ENCODE measurements at places on chromosomes 1 and 21. TPM values are rescaled to one million over a fixed set of nuclear protein-coding genes. Genes with fewer than 3 reads are reported as not detected.

The SLC22A15 gene
- 1.8 TPM for total RNA-seq

The GPX7 gene
- total RNA-seq: not detected

The SH3BP5L gene
- total RNA-seq: 24.6 TPM

DNA sequence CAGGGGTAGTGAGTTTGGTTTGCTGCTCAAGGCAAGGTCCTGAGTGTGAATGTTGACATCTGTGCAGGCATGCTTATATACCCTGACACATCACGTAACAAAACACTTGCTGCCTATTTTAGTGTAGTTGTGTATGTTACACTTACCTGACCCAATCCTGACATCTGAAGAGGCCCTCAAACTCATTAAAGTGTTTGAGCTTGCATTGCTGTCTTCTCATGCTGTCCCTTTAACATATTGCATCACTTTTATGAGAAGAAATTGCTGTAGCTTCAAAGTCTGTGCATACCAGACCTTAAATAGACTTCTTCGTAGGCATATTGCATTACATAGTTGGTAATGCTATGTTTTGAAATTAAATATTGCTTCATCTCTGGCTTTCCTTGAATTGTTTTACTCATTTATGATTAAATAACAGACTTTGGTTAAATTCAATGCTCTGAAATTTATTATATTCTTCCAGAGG, at the start of gene KRTAP19-3:
Gene KRTAP19-3, minus strand, starts transcription at position 51 of the 466 bp plus-strand sequence. CDS start 56 bp downstream, outside the sequence.
- DNase-seq: no peak

The LIN28A gene
- not detected for total RNA-seq

- DNase-seq: no peak
Observed at GRCh38 chr1:151720974-151721787, at the start of gene RIIAD1. Gene RIIAD1 (plus strand): TSS chr1:151721522. CDS start chr1:151721537, 15 bp downstream.

DNA sequence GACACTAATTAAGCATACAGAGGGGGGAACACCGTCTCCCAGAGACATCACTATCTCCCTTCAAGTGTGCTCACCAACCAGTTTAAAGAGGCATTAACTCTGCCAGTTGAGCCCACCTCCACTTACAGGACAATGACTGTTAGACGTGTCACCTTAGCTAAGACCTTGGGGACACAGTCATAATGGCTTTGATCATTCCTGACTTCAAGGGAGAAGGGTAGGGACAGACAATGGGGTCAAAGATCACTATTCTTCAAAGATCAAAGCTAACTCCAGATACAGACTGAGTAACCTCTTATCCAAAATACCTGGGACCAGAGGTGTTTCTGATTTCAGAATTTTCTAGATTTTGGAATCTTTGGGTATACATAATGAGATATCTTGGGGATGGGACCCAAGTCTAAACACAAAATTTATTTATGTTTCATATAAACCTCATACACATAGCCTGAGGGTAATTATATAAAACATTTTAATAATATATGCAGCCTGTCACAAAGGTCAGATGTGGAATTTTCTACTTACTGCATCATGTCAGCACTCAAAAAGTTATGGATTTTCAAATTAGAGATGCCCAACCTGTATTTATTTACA, 246.1 kb downstream of the SLC45A1 start:
- DNase-seq: no peak

The CNIH3 gene
- 8.4 TPM for total RNA-seq

The RAB3GAP2 gene
- 51.0 TPM for total RNA-seq

- DNase-seq: no peak
Observed at GRCh38 chr1:169118227-169118626, 11.7 kb downstream of the ATP1B1 start.

The HMCN1 gene
- total RNA-seq: 0.83 TPM

- DNase-seq: no peak
Observed at GRCh38 chr1:184972315-184973055, 1.8 kb downstream of the NIBAN1 start.

The REN gene
- not detected for total RNA-seq

GRCh38 chr1:228241259-228241658, 33.4 kb downstream of the OBSCN start:
- DNase-seq: no peak

DNA sequence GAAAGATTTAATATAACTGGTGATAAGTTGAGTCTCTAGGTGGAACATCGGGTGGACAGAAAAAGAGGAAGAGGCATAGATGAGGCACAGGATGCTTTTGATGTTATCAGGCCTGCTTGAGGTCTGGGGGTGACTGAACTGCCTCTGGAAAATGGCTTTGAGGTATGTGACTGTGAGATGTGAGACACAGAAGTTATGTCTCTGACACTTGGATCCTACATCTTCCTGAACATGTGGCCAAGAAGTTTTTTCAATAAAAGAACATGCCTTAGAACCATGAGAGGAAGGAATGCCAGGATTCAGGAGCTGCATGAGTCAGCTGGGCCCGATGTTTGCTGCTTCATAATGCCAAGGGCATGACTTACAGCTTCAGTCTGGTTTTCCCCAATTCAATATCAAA, 11.5 kb upstream of the AIM2 start:
- no peak for DNase-seq

The PLA2G2C gene
- 0.48 TPM for total RNA-seq

- no peak for DNase-seq
Observed at GRCh38 chr1:174797398-174797797, 202.3 kb upstream of the CACYBP start.
